ENCODE measurements at places on chromosomes 12 and 14.

DNA sequence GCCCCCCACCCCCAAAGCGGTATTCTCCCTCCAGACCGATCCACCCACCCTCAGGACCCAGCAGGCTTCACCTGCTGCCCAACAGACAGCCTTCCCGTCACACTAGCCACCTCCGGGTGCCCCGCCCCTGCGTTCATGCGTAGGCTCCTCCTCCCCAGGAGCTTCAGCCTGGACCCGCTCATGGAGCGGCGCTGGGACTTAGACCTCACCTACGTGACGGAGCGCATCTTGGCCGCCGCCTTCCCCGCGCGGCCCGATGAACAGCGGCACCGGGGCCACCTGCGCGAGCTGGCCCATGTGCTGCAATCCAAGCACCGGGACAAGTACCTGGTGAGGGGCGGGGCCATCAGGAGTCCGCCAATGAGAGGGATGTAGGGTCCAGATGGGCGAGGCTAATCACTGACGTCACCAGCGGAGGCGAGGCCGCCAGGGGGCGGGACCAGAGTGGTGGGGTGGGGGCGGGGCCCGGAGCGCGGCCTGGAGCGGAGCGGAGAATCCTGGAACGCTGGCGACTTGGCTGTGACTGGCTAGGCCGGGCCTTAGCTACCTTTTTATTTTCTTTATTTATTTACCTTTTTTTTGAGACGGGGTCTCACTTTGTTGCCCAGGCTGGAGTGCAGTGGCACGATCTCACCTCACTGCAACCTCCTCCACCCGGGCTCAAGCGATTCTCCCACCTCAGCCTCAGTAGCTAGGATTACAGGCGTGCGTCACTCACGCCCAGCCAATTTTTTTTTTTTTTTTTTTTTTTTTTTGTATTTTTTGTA is 4.4 kb downstream of the TNS2 start:
- DNase-seq, result peak; percentile 96

DNA sequence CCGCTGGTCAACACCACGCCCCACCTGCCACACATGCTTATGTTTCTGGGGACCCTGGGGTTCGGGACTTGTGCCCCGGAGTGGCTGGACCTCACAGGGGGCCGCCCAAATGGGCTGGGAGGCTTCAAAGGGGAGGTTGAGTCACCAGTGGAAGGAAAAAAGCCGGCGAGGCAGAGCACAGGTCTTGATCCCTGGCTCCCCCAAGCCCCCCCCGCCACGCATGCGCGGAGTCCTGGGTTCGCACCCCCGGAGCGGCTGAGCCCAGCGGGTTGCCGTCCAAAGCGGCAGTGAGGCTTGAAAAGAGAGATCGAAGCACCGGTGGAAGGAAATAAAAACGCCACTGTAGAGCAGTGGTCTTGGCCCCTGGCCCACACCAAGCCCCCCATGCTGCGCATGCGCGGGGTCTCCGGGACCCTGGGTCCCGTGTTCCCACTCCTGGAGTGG is 313.5 kb downstream of the ALG10 start:
- DNase-seq, result no peak

DNA sequence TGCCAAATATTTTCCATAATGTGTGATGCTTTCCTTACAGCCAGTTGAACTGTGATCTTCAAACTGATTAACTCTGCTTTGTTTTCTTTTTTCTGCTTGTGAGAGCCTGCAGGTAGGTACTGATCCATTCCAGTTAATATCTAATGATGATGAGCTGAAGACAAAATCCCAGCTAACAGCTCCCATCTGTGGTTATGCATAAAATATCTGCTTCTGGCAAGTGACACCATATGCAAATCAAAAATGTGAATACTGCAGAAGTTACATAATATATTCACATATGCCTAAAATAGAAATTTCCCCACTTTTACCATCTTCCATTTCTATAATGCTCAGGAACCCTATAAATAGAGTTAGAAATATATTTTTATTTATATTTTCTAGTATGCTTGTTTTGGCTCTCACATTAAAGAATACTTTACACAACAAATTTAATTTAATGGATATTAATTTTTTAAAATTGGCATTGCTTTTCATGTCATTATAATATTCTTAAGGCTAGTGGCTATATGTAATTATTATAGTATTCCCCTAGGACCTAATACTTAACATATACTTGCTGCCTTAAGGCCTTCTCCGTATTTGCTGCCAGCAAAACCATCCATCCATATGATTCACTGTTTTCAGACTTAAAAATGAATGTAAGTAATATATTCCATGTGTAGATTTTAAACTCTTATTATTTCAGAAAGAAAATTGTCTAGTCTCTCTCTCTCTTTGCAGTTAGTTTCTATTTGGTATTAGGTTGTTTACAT is 83.8 kb downstream of the CCER1 start:
- no peak for DNase-seq

DNA sequence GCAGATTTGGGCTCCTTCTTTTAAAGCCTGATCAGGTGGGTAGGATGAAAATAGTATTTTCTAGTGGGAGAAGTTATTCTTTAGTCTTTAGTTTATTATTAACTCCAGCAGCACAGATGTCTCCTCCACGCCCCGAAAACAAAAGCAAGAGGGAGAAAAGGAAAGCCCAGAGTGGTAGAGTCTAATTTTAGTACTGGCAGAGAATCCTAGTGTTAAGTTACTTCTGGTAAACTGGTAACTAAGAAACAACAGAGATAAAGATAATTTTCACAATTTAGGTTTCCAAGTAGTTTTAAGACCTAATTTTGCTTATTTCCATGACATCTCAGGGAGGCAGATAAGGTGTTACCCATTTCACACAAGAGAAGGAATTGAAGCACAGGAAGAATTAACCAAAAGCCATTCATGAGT is 16.3 kb downstream of the ATP5MC2 start:
- DNase-seq, result no peak

- no peak for DNase-seq
Measured at GRCh38 chr14:81471062-81471461, 62.6 kb downstream of the SEL1L start.

DNA sequence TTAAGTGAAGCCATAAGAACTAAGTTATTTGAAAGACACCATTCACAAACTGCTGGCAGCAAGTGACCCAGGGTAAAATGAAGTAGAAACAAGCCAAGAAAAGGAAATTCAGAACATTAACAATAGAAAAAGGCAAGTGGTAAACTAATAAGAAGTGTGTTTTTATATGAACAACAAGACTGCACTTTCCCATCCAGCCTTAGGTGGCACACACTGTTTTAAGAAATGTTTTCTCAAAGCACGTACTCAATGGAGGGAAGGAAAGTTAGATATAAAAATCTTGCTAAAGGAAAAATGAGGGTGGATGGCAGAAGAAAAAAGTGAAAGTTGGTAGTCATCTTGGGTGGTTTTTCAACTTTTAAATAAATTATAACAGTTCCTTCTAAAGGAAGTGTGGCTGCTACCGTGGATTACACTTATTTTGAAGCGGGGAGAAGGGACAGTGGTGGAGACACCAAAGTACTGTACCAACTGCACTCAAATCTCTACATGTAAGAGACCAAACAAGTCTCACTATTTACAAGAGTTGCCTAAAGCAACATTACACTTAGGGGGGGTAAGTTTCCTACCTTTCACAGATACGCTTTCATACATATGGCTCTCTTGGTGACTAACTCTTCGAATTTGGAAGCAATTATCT is 58.8 kb downstream of the SEL1L start:
- no peak for DNase-seq

- no peak for DNase-seq
Measured at GRCh38 chr12:57460468-57460784, 841 bp downstream of the GLI1 start.

DNA sequence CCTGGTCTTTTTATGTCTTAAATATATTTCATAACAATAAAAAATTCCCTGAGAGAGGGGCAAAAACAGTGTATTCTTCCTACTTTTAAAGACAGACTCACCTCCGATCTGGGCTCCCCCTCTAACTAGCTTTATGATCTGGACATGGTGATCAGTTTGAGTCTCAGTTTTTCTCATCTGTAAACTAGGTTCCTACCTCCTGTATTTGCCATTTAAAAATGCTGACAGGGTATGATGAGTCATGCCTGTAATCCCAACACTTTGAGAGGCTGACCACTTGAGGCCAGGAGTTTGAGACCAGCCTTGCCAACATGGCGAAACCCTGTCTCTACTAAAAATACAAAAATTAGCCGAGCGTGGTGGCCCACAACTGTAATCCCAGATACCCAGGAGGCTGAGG is 114.8 kb upstream of the LHX5 start:
- DNase-seq, result no peak

DNA sequence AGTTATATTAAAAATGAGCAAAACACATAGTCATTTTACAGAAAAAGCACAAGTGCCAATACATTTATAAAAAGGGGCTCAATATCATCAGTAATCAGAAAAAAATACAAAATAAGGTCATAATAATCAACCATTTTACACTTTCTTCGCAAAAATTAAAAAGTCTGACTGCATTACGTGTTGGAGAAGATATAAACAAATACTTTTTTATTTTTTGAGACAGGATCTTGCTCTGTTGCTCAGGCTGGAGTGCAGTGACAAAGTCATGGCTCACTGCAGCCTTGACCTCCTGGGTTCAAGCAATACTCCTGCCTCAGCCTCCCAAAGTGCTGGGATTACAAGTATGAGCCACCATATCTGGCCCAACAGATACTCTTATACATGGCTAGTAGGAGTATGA is 181.5 kb upstream of the DIO3 start:
- no peak for DNase-seq

GRCh38 chr14:88791629-88792472 is 902 bp downstream of the EML5 start:
- DNase-seq, result no peak

- no peak for DNase-seq
Measured at GRCh38 chr14:73172500-73172899, 36.2 kb downstream of the PSEN1 start.

DNA sequence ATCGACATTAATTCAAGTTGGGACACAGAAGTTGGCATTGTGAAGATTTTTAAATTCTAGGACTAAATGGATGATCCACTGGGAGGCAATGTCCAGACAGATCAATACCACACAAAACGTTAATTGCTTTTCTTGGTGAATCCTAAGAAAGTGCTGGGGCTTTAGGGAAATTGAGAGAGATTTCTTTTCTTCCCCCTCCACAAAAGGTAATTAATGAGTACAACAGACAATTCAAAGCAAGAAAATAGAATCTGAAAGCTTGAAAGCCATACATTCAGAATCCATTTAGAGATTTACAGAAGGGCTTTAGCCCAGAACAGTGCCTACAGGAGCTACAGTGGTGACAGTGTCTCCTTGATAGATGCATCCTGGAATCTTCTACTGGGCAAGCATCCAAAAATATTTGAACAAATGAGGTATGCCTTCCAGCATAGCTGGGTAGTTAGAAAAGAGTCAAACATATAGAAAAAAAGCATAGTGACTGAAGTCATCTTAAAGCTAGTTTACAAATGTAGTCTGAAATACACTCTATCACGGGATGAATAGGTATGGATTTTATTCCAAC is 718.1 kb downstream of the DIO2 start:
- DNase-seq, result no peak

GRCh38 chr14:100749967-100750597 is 23.4 kb downstream of the DLK1 start:
- DNase-seq, result no peak

DNA sequence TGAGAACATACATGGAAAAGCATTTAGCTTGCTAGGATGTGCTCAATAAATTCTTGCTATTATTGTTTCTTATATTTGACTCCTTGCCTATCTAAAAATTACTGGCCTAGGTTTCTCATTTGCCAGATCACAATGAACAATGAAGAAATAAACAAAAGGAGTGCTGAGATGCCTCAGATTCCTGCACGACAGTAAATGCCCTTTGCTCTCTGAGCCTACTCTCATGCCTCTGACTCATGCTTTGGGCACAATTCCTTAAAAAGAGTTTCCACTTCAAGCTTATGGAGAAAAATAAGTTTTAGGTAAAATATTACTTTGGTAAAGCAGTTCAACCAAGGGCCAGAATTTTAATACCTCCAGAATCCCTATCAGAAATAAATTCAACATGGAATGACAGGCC is 30.9 kb downstream of the GRIN2B start:
- no peak for DNase-seq

Data from stimulated activated effector memory CD8-positive, alpha-beta T cell treated with anti-CD3 and anti-CD28 coated beads, Interleukin-12 subunit alpha, Interleukin-12 subunit beta, amount 100 ng/mL, for 72 hours (primary cell).